ENCODE measurements at places on chromosomes 13 and 19.
A peak's percentile ranks its signal among the peaks of the same experiment; 100 is the strongest.

GRCh38 chr13:40161931-40162330, 504.5 kb downstream of the FOXO1 start:
- no peak for DNase-seq

DNA sequence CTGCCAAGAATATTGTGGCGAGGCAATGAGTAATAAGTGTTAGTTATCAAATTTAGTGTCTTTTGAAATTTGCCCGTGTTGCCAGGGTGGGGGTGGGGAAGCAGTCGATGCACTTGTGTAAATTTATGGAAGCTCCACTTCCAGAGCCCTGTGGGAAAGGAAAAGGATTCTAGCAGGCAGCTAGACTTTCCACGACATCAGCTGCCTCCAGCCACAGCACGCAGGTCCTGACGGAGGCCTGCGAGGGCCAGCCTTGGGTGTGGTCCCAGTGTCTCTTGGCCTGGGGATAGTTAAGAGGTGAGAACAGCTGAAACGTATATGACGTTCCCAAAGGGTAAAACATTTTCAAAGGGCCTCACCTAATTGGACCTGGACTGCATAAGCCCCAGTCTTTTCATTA, 433.0 kb downstream of the TSHZ3 start:
- no peak for DNase-seq

- no peak for DNase-seq
These were observed 4.9 kb upstream of the LILRA4 start for GRCh38 chr19:54343868-54344267.

DNA sequence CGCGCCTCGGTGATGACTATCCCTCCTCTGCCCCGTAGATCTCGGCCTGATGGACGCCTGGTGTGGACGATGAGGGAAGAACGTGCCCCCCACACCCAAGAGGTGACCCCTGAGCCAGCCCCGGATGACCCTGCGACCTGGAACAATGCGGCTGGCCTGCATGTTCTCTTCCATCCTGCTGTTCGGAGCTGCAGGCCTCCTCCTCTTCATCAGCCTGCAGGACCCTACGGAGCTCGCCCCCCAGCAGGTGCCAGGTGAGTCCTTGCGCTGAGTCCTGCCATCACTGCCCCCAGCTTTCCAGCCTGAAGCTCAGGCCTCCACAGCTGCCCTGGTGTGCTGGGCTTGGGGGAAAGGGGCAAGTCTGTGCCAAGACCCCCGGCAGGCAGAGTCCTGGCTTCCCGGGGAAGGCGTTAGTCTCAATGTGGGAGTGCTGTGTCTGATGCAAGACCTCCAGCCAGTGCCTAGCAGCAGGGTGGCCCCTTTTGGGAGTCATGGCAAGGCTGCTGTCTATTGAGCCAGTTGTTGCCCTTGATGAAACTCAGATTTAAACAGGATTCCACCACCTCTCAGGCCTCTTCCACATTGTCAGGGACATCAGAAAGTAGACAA, 67.5 kb downstream of the CHST8 start:
- DNase-seq: no peak

- DNase-seq: no peak
These were observed 2812.6 kb downstream of the PCDH9 start for GRCh38 chr13:64417581-64417980.

DNA sequence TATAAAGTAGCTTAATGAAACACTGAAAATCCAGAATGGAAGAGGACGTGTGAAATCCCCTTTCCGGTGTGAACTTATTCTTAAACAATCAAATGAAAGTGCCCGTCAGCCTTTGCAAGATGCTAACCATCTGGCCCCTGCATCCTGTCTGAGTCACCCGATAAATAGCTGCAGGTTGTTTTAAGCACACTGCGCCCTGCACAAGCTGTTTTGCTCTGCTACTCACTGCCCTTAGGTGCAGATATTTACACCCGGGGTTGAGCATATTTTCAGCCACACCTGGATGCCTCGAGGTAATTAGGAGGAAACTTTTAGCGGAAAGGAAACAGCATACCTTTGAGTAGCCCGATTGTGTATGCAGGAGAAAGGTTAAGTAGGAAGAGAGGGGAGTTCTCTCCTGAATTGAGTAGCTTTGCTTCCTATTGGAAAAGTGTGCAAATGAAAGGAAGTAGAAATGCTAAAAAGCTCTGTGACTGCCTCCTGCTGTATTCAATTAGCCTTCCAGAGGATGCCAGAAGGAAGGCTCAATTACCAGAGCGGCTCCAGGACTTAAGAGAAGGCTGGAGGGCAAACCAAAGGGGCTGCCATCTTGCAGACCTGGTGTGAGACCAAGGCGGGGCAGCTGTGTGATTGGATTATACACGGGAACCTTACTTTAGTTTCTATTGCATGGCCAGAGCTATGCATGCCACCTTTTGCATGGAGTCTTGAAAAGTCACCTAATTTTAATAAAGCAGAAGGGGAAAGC, 42.5 kb downstream of the IRS2 start:
- peak; percentile 34 for DNase-seq

- no peak for DNase-seq
These were observed 194.3 kb downstream of the GPC6 start for GRCh38 chr13:93420887-93421286.

DNA sequence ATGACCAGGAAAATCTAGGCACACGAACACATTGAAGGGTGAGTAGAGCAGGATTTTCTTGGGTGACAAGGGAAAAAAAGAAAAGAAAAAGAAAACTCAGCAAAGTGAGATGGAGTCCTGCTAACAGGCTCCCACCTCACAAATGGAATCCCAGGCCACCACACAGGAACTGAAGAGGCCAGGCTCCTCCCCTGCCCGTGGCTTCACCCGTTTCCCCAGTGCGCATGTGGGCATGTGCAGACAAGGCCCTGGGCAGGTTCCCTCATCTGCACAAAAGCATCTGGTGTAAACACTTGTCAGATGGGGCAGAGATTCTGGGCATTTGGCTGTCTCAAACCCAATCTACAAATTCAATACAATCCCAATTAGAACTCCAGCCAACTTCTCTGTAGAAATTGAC, 24.5 kb downstream of the CFAP97D2 start:
- no peak for DNase-seq

GRCh38 chr13:110116072-110116487, 190.9 kb downstream of the COL4A1 start:
- DNase-seq: peak; percentile 73

DNA sequence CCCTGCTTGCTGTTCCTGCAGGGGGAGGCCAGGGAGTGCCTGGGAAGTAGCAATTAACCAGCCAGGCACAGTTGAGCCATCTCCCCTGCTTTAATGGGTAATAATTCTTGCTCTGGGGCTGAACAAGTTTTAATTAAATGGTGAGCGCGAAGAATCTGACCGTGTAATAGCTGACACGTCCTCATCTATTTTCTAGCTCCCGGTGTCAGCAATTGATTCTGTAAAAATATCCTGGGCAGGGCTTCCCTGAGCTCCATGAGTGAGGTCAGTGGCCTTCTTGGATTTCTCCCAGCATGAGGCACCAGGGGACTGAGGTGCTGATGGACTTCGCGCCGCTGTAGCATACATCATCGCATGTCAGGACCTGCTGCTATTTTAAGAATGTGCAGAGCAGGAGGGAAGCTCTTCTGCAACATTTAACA, 26.9 kb downstream of the SIPA1L3 start:
- peak; percentile 86 for DNase-seq

DNA sequence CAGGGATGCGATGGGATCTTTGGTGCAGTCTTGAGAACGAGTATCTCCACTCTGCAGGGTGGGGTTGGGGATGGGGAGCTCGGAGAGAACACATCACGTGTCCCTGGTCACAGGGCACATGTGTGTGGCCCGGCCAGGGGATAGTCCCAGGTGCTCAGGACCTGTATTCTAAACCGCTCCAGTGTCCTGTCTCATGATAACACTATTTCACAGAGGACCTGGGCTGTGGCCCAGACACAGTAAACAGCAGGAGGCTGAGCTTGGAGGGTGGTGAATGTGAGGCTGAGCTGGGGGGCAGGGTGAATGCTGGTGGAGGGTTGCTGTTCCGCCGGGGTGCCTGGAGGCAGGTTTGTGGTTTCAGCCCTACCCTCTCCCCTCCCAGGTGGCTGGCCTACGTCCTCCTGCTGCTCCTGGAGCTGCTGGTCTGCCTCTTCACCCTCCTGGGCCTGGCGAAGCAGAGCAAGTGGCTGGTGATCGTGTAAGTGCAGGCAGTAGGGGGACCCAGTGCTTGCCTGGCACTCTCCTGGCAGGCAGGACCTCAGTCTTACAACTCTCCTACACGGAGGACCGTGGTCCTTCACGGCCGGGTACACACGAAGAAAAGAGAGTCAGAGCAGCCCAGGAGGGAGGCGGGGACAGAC, 11.1 kb downstream of the TTYH1 start:
- no peak for DNase-seq

- DNase-seq: no peak
These were observed 6.0 kb downstream of the NFKBID start for GRCh38 chr19:35894342-35894741.

- DNase-seq: no peak
These were observed 6.5 kb downstream of the SPART start for GRCh38 chr13:36339600-36340155.

- DNase-seq: peak; percentile 98
These were observed 39.8 kb upstream of the IGFL4 start for GRCh38 chr19:46080561-46080960.

- no peak for DNase-seq
These were observed 55.9 kb upstream of the UQCRFS1 start for GRCh38 chr19:29268721-29269393.

GRCh38 chr13:28355046-28355821, 139.7 kb downstream of the FLT1 start:
- DNase-seq: no peak

DNA sequence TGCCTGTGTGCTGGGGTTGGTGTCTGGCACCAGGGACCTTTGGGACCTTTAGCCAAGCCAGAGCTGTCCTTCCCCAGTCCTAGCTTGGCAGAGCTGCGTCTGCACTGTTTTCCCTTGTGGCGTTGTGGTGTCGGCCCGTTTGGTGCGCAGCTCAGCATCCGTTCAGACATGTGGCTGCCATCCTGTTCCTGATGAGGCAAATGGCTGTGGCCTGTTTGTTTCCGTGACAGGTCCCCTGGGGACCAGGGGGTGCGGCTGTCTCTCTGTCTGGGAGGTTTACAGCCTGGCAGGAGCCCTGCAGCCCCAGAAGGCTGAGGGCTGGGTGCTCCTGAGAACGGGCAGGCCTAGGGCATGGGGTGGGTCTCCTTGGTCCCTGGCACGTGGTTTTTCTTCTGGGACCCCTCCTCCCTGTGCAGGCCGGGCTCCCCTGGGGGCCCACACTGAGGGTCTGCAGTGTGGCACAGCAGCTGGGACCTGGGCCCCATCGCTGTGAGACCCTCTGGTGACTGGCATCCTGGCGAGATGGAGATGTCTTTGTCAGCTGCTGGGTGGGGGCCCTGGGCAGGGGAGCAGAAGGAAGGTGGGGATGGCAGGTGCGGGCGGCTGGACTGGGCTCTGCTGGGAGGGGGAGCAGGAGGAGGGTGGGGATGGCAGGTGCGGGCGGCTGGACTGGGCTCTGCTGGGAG, 4.0 kb downstream of the SPPL2B start:
- DNase-seq: peak; percentile 33

- no peak for DNase-seq
These were observed 240.3 kb downstream of the LACC1 start for GRCh38 chr13:44120043-44120442.

- DNase-seq: no peak
These were observed 45.8 kb upstream of the UFM1 start for GRCh38 chr13:38303816-38304320.

DNA sequence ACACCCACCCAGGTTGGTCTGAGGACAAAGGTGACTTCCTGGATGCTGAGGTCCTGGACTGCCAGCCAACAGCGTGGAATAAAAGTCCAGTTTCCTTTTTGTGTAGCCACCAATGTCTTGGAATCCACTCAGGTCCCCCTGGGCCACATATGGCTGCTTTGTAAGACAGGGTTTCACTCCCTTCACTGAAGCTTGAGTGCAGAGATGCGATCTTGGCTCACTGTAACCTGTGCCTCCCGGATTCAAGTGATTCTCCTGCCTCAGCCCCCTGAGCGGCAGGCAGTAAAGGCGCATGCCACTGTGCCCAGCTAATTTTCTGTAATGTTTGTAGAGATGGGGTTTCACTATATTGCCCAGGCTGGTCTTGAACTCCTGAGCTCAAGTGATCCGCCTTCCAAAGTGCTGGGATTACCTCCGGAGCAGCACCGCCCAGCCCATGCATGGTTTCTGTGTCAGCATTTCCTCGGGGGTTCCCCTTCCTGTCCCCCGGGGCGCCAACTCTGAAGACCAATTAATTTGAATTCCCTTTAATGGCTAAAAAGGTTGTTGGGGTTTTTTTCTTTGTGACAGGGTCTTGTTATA, 17.5 kb downstream of the KANK2 start:
- no peak for DNase-seq

GRCh38 chr13:44237276-44237767, 136.3 kb upstream of the SERP2 start:
- peak; percentile 91 for DNase-seq

GRCh38 chr13:44300895-44301638, 72.6 kb upstream of the SERP2 start:
- peak; percentile 46 for DNase-seq

DNA sequence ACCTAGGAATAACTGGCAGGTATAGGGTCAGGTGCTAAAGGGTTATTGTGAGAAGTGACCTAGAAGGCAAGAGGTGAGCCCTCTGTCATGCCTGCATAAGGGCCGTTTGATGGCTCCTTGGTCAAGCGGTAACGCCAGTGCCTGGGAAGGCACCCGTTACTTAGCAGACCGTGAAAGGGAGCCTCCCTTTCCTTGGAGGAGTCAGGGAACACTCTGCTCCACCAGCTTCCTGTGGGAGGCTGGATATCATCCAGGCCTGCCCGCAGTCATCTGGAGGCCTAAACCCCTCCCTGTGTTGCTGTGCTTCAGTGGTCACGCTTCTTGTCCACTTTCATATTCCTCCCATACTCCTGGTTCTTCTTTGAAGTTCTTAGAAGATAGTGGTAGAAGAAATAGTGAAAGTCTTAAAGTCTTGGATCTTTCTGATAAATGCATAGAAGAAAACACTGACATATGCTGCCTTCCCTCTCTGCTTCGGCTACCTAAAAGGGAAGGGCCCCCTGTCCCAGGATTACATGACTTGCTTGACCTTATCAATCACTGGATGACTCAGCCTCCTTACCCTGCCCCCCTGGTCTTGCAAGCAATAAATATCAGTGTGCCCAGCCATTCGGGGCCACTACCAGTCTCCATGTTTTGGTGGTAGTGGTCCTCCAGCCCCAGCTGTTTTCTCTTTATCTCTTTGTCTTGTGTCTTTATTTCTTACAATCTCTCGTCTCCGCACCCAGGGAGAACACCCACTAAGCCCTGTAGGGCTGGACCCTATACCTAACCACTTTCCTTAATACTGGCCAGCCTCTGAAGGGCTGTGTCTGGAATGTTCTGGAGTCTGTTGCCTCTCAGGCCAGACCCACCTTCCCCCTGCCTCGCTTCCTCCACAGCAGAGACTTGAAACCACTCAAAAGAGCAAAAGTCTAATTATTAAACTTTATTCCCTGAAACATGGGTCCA, 16.1 kb upstream of the ABCC4 start:
- DNase-seq: no peak

- DNase-seq: peak; percentile 35
These were observed 923 bp downstream of the DOCK9 start for GRCh38 chr13:98976941-98977340.

- DNase-seq: peak; percentile 42
These were observed 17.2 kb downstream of the CRTC1 start for GRCh38 chr19:18700501-18701249.

- DNase-seq: no peak
These were observed 5.8 kb upstream of the FLT3LG start for GRCh38 chr19:49468199-49468598.

Data from fibroblast of skin of scalp (primary cell).